ENCODE measurements at places on chromosomes 3 and 15.

GRCh38 chr3:23071758-23072157, 131.4 kb upstream of the UBE2E2 start:
- no peak for DNase-seq

- DNase-seq: no peak
Measured at GRCh38 chr3:169848741-169849140, 21.0 kb downstream of the LRRC31 start.

DNA sequence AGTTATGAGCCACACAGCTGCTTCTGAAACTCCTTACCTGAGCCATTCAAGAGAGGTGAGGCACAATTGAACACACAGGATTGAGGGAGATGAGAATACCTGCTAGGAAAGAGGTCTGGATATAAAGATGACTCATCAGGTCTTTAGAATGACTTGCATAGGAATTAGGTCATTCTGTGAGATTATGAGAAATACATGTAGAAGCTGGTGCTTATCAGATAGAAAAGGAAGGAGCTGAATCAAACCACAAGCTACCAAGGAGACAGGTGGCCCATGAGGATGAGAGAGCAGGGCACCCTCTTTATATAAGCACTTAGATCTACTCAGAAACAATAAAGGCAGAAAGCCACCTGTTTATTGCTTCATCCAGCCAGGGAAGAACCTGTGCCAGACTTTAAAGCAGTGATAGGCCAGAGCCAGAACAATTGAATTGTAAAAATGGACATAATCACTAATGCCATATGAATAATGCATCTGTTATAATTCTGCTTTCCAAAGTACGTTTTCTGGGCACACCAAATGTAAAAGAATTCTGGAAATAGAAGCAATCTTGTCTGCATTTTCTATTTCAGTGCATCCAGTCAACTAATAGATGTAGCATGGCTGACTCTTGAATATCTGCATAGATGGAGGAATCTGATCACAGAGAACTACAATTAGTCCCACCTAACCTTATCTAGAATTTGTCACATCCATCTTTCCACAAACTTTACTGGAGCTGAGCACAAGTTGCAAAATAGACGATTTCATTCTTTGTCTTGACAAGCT, 74.9 kb downstream of the PIK3R4 start:
- no peak for DNase-seq

DNA sequence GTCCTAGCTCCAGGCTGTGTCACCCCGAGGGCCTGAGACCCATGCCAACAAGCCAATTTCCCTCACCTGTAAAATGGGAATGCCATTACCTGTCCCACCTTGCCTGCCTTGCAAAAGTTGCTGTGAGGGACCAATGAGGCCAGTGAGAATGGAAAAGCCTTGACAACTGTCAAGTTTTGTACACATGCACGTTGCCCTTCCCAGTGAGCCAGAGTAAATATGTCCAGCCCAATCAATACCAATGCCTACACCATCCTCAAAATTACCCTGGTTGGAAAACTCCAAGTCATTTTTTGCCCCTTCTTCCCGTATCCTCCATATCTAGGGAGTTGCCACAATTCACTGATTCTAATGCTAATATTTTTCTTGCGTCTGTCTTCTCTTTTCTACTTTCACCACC, 73.5 kb upstream of the RASGRF1 start:
- no peak for DNase-seq

GRCh38 chr15:69158201-69158842, 2.1 kb upstream of the GLCE start:
- DNase-seq: no peak

DNA sequence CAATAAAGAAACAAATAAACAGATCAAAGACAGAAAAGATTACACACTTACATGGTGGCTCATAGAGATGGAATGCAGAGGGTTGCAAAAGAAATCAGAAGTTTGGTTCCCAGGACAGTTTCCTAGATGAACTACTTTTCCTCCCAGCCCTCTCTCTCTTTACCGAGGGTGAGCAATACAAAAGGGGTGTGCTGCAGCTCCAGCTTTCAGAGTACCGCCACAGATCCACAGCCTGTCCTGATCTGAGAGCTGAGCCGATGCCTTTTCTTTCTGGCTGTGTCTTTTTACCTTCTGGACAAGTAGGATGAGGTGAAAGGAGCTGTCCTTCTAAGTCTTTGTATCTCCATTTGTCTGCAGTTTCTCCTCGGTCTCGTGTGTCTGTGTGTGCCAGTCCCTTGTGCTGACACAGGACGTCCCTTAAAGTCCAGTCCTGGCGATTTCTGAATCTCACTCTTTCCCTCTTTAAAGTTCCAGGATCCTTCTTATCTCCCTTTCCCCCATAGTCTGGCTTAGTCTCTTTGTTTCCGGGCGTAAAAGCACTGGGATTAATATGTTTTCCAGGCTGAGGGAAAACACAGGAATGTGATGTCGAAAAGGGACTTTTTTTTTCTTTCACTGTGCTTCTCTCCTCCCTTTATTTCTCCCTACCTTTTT, 540 bp downstream of the CCDC80 start:
- no peak for DNase-seq

DNA sequence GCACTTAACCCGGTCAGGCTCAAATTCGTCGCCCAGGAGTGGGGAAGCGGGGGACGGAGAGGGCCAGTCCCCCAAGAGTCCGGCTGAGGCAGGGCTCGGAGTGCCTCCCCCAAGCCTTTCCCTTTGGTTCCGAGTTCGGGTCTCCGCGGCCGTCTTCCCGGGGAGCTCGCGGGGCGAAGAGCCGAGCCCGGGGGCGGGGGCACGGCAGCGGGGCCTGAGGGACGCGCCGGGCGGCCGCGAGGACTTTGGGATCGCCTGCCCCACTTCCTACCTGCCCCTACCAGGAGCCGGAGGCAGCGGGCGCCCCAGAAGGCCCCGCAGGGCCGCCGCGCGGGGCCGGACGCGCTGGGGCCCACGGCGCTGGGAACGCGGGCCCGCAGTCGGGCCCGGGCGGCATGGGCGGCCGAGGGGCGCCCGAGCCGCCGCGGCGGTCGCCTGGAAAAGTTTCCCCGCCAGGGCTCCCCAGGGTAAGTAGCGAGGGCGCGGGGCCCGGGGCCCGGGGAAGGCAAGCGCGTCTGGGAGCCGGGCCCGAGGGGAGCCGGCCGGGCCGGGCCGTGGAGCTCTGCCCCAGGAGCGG, 2.8 kb downstream of the FURIN start:
- DNase-seq: no peak

DNA sequence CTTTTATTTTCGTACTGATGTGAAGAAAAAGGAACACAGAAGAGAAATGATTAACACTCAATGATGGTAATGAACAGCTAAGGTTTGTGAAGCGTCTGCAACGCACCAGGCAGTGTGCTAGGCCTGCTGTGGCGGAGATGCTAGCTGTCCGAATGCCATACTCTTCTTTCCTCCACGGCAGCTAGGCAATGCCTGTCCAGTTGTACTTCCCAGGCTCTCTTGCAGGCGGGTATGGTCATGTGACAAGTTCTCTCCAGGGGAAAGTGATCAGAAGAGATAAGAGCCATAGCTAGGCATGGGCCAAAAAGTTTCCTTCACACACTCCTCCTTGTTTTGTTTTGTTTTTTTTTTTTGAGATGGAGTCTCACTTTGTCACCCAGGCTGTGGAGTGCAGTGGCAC, 6.7 kb downstream of the TADA3 start:
- no peak for DNase-seq

- peak; percentile 6 for DNase-seq
Measured at GRCh38 chr3:51773529-51774056, 5.4 kb downstream of the IQCF6 start.

GRCh38 chr15:78637776-78638435, 3.1 kb downstream of the CHRNB4 start:
- no peak for DNase-seq

GRCh38 chr3:51102396-51102795, 282.7 kb upstream of the MANF start:
- DNase-seq: no peak

DNA sequence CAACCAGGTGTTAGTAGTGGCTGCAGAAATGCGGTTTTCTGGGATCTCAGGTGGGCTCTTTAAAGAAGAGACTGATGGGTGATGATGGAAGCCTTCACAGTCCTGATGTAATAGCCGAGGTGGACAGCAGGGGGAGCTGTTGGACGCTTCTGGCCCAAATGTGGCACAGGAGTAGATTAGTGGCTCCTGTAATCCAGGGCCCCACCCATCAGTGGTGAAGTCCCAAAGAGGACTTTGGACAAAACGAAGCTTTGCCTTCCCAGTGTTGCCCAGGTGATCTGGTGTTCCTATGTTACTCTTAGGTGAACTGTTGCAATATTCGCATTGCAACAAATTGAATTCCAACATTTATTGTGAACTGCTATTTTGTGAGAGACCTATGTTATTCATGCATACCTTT, 31.8 kb upstream of the MYZAP start:
- peak; percentile 43 for DNase-seq

DNA sequence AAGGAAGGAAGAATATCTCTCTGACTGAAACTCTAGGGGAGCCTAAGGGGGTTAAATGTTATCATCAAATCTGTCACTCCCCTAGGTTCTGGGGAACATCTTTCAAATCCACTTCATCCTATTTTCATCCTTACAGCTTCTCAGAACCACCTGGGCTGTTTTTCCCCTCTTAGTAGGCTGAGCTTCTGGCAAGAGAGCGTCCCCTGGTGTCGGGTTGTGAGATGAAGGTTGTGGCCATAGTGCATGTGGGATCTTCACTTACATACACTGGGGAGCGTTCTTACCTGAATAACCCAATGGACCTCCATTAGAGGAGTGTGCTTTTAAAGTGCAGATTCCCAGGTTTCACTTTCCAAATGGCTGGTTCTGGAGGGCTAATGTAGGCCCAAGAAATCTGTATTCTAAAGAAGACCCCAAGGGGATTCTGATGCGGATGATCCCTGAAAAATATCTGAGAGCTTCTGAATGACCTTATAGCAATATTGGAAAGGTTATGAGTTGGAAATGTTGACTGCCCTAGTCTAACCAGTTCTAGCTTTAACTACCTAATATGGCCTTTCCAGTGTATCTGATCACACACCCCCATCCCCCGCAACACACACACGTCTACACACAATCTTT, 663.7 kb downstream of the AGBL1 start:
- peak; percentile 65 for DNase-seq

GRCh38 chr15:85024509-85025336, 43.1 kb downstream of the PDE8A start:
- DNase-seq: no peak

- DNase-seq: no peak
Measured at GRCh38 chr3:98058244-98058960, 23.3 kb upstream of the GABRR3 start.

DNA sequence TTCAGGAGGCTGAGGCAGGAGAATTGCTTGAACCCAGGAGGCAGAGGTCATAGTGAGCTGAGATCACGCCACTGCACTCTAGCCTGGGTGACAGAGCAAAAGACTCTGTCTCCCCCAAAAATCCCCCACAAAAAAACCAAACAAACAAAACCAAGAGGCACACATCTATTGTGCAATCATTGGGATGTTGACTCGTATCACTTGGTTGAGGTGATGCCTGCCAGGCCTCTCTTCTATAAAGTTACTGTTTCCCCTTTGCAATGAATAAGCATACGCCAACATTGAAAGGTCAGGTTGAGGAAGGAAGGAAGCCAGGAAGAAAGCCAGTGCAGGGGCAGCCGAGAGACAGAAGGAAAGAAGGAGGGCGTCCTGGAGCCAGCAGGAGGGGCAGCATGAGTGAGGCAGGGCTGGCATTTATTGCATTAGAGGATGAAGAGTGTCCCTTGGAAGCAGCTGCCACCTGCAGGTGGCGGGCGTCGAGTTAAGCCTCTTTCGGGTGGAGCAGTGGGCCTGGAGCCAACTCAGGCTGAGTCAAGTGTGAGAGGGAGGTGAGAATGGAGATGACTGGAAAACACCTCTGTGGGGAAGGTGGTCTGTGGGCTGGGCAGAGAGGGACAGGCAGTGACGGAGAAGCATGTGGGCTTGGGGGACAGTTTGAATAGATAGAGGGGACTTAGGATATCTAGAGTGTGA, 8.3 kb upstream of the CSPG4 start:
- no peak for DNase-seq

DNA sequence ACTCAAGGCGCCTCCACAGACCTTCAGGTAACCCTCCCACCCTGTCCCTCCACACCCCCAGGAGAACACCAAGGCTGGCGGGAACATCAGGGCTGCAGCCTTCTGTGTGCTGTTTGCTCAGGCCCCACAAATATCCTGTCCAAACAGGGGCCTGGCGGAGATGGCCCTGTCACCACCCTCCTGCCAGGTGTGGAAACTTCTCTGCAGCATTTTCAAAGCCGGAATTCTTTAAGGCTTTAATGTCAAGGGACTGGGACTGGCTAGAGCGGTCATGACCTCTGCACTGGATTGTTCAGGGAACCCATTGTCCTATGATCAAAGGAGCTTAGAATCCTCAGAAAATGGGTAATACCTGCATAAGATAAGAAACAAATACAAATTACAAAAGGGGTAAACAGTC, 46.6 kb downstream of the FBLN2 start:
- no peak for DNase-seq

DNA sequence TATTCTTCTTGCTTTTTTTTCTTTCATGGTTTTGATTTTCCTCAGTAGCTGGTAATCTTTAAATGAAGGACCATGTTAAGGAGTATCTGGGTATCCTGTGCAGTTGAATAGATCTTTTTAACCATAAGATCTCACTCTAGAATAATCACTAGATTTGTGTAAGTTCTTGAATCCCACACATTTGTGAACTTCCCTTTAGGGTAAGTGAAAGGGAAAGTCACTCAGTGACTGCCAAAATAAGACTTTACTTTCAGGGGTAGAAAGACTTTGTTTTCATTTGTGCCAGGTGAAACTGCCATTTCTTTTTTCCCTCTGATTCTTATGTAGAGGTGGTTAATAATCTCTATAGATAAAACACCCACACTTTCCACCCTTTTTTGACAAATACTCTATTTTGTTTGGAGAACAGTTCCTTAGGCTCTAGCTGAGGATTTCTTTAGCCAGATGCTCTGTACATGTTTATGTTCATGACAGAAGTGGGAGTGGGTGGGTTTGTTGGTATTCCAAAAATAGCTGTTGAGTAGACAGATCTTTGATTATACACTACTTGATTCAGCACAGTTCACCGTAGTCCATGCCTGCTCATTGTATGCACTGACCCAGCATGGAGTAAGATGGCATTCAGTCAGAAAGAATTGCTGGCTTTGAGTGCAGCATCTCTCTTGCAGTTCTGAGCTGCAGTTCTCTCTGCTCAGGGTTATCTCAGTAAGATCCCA, 28.5 kb downstream of the LRRC49 start:
- no peak for DNase-seq

DNA sequence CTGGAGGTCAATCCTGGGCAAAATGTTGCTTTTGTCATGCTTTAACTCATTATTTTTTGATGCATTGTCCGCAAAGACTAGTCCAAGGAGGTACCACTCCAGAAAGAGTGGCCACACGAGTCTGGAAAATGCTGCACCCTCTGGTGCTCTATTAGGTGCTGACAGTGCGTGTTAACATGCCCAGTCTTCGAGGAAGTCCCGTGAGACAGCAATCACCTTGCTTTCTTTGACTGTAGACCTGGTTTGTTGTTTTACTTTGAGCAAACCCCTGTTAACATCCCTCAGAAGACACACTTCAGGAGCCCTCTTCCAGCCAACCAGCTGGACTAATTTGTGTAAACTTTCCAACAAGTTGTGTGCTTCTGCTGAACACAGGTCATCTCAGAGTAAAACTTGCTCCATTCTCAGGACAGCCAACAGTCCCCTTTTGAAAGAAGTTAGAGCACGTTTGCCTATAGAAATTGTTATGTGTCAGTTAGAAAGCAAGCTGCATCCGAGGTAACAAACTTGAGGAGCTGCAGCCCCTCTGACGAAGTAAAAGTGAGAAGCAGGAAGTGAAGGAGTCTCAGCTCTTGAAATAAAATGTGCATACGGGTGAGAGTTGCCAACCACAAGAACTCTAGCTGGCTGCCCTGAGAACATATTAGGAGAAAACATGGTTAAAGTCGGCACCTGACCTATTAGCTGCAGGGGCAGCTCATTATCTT, 205.0 kb downstream of the LPP start:
- no peak for DNase-seq

Measured in NT2/D1 (cell line).